A549 treated with RU486 at 1 μM for 4 hours (cell line): ENCODE measurements at places on chromosomes 2 and 18. TPM values are rescaled to one million over a fixed set of nuclear protein-coding genes. Genes with fewer than 3 reads are reported as not detected.

Gene FAP
- total RNA-seq = 0.06 TPM in 1 of 5 replicates, not detected in the others

Gene ACVR1C
- total RNA-seq = 0.01 to 0.06 TPM in 2 of 5 replicates, not detected in the others

Gene DOCK10
- 34.0 to 49.2 TPM (median 38.4 TPM) in 5 replicates for total RNA-seq

Gene G6PC2
- not detected in 5 replicates for total RNA-seq

Gene OBSL1
- 17.0 to 24.0 TPM (median 20.1 TPM) in 5 replicates for total RNA-seq

Gene SLC38A11
- not detected in 5 replicates for total RNA-seq

Gene AKAIN1
- not detected in 5 replicates for total RNA-seq

Gene LRATD1
- 0.06 to 0.07 TPM in 2 of 5 replicates, not detected in the others for total RNA-seq

Gene AQP12A
- not detected in 5 replicates for total RNA-seq

Gene COL4A4
- total RNA-seq = 1.0 to 2.3 TPM (median 1.3 TPM) in 5 replicates

Gene ATP6V1C2
- total RNA-seq = 0.06 to 0.30 TPM (median 0.14 TPM) in 5 replicates
